Heart right ventricle (tissue), 16 donors: ENCODE measurements at places on chromosomes 12 and 14. TPM values are rescaled to one million over a fixed set of nuclear protein-coding genes. Genes with fewer than 3 reads are reported as not detected.

- H3K4me1 ChIP-seq: peaks cover 21% of the 10 kb centered on the region
- H3K27me3 ChIP-seq: no peaks in the 10 kb centered on the region
- H3K36me3 ChIP-seq: no peaks in the 10 kb centered on the region
- H3K4me3 ChIP-seq: no peak overlapping the region
These were observed 5.0 kb upstream of the MMP19 start for GRCh38 chr12:55847603-55848291.

DNA sequence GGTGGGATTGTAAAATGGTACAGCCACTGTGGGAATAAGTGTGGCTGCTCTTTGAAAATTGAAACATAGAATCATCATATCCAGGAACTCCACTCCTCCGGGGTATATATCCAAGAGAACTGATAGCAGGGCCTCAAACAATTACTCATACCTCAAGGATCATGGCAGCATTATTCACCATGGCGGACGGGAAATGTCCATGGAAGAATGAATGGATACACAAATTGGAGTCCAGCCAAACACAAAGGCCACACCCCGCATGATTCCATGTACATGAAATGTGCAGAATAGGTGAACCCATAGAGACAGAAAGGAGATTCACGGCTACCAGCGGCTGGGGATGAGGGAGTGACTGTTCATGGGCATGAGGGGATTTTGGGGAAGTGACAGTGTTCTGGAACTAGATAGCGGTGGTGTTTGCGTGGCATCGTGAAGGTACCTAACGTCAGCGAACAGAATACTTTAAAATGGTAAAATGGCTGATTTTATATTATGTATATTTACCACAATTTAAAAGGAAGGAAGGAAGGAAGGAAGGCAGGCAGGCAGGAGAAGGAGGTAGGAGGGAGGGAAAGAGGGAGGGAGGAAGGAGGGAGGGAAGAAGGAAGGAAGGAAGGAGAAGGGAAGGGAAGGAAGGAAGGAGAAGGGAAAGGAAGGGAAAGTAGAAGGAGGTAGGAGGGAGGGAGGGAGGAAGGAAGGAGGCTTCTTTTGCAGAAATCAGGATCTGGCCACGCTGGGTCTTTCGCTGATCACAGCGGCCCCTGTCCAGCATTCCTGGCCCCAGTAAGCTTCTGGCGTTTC, 14.1 kb upstream of the NCOR2 start:
- no peaks in the 10 kb centered on the region for H3K36me3 ChIP-seq
- no peaks in the 10 kb centered on the region for H3K27me3 ChIP-seq
- no peak overlapping the region for H3K4me3 ChIP-seq
- DNase-seq: no peak
- peaks cover 9% of the 10 kb centered on the region for H3K4me1 ChIP-seq

DNA sequence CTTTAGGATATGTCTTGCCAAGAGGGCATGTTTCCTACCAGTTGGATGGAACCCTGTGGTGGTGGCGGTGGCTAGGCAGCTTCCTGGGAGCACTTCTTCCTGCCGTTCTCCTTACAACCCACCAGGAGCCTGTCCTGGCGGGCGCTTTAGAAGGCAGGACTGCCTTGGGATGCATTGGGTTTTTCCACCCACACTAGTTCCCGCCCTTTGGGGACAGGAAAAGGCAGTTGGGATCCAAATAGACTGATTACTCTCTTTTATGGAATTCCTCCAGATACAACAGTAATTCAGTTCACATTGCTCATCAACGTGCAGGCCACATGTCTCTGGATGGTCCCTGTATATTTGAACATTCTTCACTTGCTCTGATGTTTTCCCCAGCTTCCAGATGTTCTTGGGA, 305.7 kb upstream of the SSTR1 start:
- no peaks in the 10 kb centered on the region for H3K4me1 ChIP-seq
- H3K27me3 ChIP-seq: no peaks in the 10 kb centered on the region
- H3K36me3 ChIP-seq: no peaks in the 10 kb centered on the region
- H3K27ac ChIP-seq: peak overlapping the region; percentile 59

GRCh38 chr12:114875313-114875712, 191.3 kb upstream of the TBX3 start:
- no peak overlapping the region for H3K4me3 ChIP-seq
- H3K27me3 ChIP-seq: no peaks in the 10 kb centered on the region
- no peaks in the 10 kb centered on the region for H3K4me1 ChIP-seq

- H3K27me3 ChIP-seq: no peaks in the 10 kb centered on the region
- no peaks in the 10 kb centered on the region for H3K4me1 ChIP-seq
- H3K27ac ChIP-seq: no peak overlapping the region
- H3K4me3 ChIP-seq: no peak overlapping the region
- no peak for DNase-seq
These were observed 126.6 kb upstream of the BCL2L14 start for GRCh38 chr12:11943919-11944700.

DNA sequence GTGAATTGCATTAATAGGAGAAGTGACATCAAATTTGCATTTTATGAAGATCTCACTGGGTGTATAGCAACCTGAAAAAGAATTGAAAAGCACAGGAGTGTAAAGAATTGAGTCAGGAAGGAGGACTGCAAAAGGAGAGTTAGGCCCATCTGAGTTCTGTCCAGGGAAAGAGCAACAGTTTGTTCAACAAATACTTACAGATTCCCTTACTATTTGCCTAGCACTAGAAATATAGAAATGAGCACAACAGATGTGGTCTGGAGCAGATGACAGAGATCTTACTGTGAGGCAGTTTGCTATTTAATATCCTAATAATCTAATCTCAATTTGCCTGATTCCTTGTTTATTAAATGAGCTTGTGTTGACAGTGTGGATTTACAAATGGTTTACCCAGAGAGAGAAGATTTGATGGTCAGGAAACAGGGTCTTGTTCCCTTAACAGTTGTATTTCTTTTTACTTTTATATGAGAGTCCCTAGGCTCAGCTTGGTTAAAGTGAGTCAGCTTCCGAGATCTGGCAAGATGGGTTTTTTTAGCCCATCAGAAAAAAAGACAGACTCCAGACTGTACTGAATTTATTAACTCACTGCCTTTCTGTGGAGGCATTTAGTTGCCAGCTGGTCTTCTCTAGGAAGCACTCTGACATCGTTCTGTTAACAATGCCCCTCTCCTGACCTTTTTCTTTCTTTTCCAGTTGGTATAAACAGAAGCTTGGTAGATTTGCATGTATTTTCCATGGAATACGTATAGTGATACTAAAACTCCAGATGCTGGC, 229.7 kb downstream of the TTC6 start:
- no peak overlapping the region for H3K4me3 ChIP-seq
- DNase-seq: no peak
- no peaks in the 10 kb centered on the region for H3K27me3 ChIP-seq
- H3K4me1 ChIP-seq: no peaks in the 10 kb centered on the region

ATL1 gene
- 1.2 TPM for total RNA-seq

GRCh38 chr14:106662936-106663550, 1136.7 kb downstream of the TMEM121 start:
- DNase-seq: no peak
- no peaks in the 10 kb centered on the region for H3K4me1 ChIP-seq
- H3K27ac ChIP-seq: no peak overlapping the region
- peaks cover 27% of the 10 kb centered on the region for H3K27me3 ChIP-seq
- H3K4me3 ChIP-seq: no peak overlapping the region

DNA sequence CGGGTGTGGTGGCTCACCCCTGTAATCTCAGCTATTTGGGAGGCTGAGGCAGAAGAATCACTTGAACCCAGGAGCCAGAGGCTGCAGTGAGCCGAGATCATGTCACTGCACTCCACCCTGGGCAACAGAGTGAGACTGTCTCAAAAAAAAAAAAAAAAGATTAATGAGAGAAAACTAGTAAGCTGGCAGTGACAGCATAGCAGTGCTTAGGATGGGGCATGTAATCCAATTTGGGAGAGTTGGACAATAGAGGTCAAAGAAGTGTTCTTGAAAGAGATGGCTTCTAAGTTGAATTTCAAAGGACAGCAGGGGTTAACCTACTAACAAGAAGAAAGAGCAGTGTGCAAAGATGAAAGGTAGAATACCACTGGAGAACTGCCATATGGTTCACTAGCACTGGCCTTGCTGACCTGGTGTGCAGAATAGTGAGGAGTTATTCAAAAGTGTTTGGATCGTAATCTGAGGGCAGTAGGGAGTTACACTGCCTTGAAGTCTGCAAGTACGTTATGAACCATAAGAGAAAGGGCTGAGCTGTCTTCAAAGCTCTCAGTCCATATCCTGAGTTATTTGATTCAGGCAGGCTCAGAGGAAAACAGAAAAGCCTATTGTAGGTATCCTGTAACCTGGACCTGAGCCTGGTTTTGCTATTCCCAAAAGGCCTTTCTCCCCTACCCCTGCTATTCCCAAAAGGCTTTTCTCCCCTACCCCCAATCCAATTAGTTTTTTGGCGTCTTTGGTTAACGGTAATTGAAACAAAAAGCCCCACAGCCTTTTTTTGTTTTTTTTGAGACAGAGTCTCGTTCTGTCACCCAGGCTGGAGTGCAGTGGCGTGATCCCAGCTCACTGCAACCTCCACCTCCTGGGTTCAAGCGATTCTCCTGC, 3.4 kb downstream of the XPOT start:
- no peaks in the 10 kb centered on the region for H3K4me1 ChIP-seq
- no peak for DNase-seq
- H3K4me3 ChIP-seq: no peak overlapping the region
- H3K27me3 ChIP-seq: no peaks in the 10 kb centered on the region

GRCh38 chr14:23181453-23181852, 2.0 kb downstream of the SLC7A8 start:
- peaks cover 8% of the 10 kb centered on the region for H3K4me1 ChIP-seq
- no peak for DNase-seq
- H3K36me3 ChIP-seq: no peaks in the 10 kb centered on the region
- no peaks in the 10 kb centered on the region for H3K27me3 ChIP-seq

DNA sequence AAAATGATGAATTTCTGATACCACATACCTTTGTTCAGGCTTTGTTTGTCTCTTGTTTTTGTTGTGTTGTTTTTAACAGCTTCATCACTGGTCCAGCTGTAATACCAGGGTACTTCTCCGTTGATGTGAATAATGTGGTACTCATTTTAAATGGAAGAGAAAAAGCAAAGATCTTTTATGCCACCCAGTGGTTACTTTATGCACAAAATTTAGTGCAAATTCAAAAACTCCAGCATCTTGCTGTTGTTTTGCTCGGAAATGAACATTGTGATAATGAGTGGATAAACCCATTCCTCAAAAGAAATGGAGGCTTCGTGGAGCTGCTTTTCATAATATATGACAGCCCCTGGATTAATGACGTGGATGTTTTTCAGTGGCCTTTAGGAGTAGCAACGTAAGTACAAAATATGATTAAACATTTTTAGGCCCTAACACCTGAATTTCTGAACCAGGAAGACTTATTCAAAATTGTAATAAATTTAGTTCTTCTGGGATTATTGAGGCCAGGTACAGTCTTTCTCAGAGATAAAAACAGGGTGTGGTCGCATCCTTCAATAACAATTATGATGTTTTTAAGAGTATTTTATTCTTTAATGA, 22.4 kb downstream of the RXYLT1 start:
- no peak for DNase-seq
- no peak overlapping the region for H3K27ac ChIP-seq
- H3K4me1 ChIP-seq: no peaks in the 10 kb centered on the region
- no peaks in the 10 kb centered on the region for H3K27me3 ChIP-seq
- no peak overlapping the region for H3K4me3 ChIP-seq

BCL2L2 gene
- 36.0 TPM for total RNA-seq

PTPRB gene
- 42.0 TPM for total RNA-seq

DNA sequence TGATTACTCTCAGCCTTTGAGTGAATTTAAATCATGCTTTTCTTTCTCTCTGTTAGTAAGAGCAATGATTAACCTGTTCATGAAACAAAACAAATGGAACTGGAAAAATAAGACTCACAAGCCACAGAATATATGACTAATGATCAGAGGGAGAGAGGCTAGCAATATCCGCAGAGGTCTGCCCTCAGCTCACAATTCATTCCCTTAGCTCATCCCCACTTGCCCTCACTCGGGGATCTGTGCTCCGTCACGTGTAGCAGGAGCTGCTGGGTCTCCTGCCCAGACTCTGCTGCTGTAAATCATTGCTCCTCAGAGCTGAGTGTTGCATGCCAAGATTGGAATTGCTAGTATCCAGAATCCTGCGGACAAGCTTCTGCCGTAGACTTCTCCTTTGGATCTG, 53.1 kb upstream of the GNG2 start:
- no peak for DNase-seq
- H3K4me1 ChIP-seq: no peaks in the 10 kb centered on the region
- H3K4me3 ChIP-seq: no peak overlapping the region
- H3K36me3 ChIP-seq: no peaks in the 10 kb centered on the region
- no peak overlapping the region for H3K27ac ChIP-seq

DNA sequence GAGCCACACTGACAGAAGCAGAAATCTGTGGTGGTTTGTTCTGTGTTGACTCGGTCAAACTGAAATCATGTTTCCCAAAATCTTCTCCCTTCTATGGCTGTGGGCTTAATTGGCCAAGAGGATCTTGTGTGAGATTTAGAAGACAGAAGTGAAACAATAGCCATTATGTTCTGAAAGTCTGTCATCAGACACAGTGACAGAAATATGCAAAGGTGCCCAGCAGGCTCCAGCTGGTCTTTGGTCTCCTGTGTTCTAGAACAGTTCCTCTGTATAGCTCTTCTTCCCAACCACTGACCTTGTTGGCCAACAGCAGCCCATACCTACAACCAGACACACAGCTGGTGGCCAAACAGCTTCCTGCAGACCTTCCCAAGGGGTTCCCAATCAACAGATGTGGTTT, 25.0 kb upstream of the COCH start:
- no peaks in the 10 kb centered on the region for H3K4me1 ChIP-seq
- H3K27me3 ChIP-seq: peaks cover 7% of the 10 kb centered on the region
- no peaks in the 10 kb centered on the region for H3K36me3 ChIP-seq
- no peak for DNase-seq

P2RX2 gene
- not detected for total RNA-seq

DNA sequence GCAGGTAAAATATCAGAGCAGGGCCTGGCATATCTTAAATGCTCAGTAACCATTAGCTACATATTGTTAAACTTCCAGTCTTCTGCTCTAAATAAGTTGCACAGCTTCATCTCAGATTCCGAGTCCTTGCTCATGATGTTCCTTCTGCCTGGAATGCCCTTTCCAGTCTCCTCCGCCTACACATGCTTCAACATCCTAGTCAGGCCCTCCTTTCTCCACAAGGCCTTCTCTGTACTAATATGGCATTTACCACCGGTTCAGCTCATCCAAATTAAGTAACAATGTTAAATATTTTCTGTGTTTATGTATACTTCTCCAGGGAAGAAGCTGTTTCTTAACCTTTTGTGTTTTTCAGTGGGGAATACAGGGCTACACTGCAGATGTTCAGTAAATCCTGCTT, 8.5 kb downstream of the DHH start:
- peaks cover 33% of the 10 kb centered on the region for H3K4me1 ChIP-seq
- H3K36me3 ChIP-seq: no peaks in the 10 kb centered on the region
- DNase-seq: no peak
- peaks cover 29% of the 10 kb centered on the region for H3K27me3 ChIP-seq

DNA sequence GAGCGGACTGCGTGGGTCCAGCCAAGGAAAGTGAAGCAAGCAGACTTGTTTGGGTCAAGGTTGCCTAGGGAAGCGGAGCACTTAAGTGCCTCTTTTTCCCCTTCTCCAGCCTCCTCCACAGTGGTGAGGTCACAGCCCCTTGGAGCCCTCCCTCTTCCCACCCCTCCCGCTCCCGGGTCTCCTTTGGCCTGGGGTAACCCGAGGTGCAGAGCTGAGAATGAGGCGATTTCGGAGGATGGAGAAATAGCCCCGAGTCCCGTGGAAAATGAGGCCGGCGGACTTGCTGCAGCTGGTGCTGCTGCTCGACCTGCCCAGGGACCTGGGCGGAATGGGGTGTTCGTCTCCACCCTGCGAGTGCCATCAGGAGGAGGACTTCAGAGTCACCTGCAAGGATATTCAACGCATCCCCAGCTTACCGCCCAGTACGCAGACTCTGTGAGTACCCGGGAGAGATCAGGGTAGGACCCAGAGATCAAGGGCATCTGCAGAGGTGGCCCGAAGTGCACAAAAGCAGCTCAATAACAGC, at the start of gene TSHR:
Gene TSHR, plus strand, starts transcription at position 206 of the 526 bp plus-strand sequence. Its CDS starts 60 bp downstream, at position 266.
- no peak for DNase-seq
- H3K27me3 ChIP-seq: no peaks in the 10 kb centered on the region
- H3K4me1 ChIP-seq: no peaks in the 10 kb centered on the region
- H3K36me3 ChIP-seq: no peaks in the 10 kb centered on the region
- no peak within 1 kb of the TSS for H3K27ac ChIP-seq

WSCD2 gene
- total RNA-seq: 0.52 TPM
